ENCODE measurements at places on chromosomes 11 and 22.
A peak's percentile ranks its signal among the peaks of the same experiment; 100 is the strongest.

GRCh38 chr11:21072558-21072957 is 403.2 kb downstream of the NELL1 start:
- DNase-seq, result no peak

DNA sequence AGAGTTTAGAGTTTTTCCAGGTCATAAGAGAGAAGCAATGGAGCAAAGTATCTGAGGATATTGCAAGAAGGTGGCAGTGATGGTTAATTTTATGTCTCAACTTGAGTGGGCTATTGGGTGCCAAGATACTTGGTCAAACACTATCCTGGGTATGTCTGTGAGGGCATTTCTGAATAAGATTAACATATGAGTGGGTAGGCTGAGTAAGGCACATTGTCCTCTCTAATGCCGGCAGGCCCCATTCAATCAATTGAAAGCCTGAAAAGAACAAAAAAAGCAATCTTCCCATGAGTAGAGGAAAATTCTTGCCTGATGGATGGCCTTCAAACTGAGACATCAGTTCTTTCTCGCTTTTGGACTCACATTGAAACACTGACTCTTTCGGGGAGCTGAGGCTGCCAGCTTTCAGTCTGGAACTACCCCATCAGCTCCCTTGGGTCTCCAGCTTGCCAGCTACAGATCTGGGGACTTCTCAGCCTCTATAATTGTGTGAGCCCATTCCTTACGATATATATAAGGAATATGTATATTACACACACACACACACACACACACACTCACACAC is 228.8 kb downstream of the BUD13 start:
- no peak for DNase-seq

DNA sequence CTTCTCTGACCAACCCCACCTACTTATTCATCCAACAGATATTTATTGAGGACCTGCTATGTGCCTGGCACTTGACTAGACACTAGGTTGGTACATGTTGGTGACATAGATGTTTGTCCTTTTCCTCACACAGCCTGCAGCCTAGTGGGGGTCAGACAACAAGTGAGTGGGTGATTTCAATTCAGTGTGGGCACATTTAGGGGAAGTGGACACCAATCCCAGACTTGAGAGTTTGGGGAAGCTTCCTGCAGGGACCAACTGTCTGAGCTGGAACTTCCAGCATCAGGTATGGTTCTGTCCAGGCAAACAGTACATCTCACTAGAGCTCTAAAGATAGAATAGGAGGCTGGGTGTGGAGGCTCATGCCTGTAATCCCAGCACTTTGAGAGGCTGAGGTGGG is 5.8 kb upstream of the BCL9L start:
- DNase-seq, result no peak

DNA sequence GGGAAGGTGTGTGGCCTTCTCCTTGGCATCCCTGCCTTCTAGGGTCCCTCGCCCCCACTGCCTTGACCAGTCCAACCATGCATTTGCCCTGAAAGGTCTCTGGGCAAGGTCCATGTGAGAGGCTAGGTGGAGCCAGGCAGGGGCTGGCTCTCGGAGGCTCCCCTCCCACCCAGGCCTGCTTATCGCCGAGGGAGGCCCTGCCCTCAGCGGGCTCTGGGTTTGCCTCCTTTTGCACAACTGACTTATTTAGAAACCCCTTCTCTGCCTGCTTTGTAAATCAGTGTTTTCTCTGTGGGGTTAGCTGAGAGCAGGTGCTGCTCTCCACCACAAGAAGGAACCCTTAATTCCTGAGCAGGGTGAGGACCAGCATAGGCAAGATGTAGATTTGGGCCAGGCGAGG is 47.7 kb downstream of the CD82 start:
- no peak for DNase-seq

DNA sequence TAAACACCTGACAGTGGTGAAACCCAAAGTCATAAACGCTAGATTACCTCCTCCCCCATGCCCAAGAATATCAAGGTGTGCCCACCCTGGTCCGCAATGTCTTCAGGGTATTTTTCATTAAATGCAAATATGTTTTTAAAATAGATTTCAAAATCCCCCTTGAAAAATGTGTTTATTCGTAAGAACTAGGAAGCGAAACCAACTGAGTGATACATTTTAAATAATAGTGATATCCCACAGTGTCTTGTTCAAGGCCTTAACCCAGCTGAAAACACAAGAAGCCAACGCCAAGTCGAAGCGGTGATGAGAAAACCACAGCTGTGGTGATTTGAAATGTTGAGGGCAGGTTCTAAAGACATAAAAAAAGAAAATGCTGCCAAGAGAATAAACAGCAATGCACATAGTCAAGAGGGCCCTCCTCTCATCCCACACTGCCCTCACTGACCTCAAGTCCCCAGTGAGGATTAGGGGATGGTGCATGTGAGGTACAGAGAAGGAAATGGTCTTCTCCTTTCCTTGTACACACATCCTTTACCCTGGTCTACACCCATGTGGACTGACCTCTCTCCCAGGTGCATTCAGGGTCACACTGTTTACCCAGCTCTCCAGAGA is 25.5 kb downstream of the KCNJ1 start:
- no peak for DNase-seq

DNA sequence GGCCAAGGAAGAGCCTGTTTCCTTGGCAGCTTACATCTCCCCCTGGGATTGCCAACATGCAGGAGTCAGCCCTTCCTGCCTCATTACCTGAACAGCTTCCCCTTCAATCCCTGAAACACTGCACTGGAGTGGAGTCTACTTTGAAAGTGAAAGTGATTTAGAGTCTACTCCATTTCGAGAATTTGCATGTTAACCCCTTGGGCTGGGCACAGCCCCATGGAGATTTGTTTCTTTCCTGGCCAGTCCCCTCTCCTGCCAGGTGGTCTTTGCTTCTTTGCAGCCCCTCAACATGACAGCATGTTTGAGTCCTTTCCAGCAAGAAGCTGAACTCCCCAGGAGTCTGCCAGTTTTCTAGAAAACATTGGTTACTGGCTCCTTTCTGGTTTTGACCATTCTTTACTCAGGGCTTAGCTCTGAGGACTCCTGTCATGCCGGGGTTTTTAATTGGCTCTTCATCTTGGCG is 59.9 kb downstream of the TRAF6 start:
- DNase-seq, result no peak

GRCh38 chr11:13561860-13562259 is 66.1 kb upstream of the PTH start:
- DNase-seq, result no peak

DNA sequence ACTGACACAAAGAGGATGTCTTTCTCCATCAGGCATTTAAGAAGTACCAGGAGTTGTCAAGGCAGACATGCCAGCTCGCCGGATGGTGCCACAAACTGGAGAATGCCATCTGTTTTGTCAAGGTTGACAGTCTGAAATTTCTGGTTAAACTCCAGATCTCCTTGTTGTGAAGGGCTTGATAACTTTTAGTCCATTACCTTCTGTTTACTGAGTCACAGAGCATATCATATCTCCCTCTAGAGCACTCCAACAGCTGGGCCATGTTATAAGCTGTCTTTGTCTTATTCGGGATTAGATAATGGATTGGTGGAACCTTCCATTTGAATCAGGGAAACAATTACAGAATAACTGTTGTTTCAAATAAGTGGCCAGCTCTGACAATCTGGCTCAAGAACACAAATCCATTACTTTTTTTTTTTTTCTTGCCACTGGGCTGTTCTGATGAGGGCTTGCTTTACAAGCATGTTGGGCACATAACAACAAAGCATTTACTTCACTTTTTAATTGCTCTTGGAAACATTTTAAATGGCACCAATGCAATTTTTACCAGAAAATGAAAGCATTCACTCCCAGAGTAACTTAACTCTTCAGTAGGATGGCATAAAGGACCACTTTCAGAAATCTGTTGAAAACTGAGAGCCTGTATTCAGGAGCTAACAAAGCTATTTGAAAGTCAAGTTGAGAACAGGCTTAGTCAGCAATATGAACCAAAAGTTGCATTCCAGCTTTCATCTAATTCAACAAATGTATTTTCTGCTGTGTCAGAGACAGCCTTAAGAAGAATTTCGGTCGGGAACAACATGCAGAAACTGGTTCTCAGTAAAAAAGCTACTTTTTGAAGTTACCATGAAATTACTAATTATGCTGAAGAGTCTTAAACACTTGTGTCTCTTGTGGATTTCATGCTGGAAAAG is 227.6 kb upstream of the PITPNB start:
- DNase-seq, result peak; percentile 51

GRCh38 chr11:57979532-57980079 is 44.1 kb upstream of the OR9Q1 start:
- DNase-seq, result no peak

GRCh38 chr11:65572356-65573051 is at the start of gene FAM89B:
Gene FAM89B (plus strand): TSS chr11:65572538. CDS start chr11:65572670, 132 bp downstream.
- peak; percentile 86 for DNase-seq

GRCh38 chr11:33952805-33953204 is 60.9 kb upstream of the LMO2 start:
- no peak for DNase-seq

DNA sequence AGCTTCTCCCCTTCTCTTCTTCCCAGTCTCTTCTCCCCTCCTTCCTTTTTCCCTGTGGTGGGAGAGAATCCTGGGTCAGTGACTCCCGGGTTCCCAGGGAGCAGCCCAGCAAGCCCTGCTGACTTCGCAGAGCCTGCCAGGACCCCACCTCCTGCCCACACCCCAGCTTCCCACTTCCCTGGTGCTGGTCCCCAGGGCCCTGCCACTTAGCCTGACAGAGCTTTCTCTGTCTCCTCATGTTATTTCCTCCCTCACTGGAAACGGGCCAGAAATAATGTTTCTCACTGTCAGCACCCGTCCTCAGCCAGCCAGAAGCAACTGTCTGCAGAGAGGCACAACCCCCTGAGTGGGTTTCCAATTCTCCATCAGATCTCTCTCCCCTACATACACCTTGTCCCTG is 27.1 kb downstream of the C11orf96 start:
- DNase-seq, result no peak

- no peak for DNase-seq
Observed at GRCh38 chr11:75078233-75078632, 18.4 kb downstream of the OR2AT4 start.

DNA sequence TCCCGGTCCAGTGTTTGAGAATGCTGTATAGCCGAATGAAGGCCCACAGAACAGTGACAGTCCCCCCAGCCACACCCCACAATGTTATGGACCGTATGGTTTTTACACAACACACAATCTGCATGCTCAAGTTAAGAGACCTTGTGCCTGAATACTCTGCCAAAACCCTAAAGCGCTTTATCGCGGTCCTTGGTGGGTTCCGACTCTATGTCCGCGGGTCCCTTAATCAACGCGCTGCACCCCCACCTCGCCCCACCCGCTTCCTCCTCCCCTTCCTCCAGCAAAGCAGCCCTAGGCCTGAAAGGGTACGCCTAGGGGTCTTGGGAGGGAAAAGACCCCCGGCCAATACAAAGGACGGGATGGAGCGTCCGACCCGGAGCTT is 442 bp downstream of the COPB1 start:
- peak; percentile 55 for DNase-seq

DNA sequence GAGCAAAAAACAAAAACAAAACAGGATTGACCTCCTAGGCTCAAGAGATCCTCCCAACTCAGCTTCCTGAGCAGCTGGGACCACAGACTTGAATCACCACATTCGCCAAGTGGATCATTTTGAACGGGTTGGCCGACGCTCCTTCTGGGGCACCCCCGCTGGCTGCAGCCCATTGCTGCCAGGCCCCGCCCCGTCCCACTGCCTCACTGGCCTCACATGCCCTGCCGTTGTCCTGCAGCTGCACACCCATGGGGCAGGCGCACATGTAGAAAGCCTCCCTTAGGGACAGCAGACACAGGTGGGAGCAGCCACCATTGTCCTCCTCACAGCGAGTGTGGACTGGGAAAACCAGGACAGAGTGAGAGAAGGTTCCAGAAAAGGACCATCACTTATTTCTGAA is 154.5 kb downstream of the CRYBB2 start:
- DNase-seq, result no peak

- DNase-seq, result no peak
Observed at GRCh38 chr11:16853266-16853665, 114.8 kb downstream of the C11orf58 start.

GRCh38 chr11:1870326-1870696 is 17.4 kb downstream of the LSP1 start:
- DNase-seq, result no peak

DNA sequence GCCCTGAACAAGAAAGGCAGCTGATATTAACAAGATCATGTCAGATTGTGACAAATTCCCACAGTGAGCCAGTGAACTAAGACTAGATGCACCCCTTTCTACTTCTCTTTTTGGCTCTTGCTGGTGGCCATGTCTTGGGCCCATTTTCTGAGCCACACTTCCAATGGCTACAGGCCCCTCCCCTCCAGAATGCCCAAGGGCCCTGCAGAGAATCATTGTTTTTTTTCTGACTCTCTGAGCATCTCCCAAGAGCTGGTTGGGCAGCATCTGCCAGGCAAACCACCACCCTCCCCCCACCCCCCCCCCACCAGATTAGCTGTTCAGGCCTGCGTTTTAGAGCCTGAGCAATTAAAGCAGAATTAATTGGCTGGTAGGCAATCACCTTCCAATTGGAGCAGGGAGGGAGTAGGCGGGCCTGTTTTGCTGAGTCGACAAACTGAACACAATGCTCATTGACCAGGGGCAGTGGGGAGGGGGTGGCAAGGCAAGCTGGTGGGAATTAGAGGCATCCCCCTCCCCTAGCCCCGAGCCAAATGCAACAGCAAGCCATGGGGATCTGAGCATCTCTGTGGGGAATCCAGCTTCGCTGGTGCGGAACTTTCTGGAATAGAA is 541.4 kb downstream of the MN1 start:
- DNase-seq, result peak; percentile 33

- DNase-seq, result peak; percentile 94
Observed at GRCh38 chr11:71927820-71928736, at the start of gene XNDC1N. Gene XNDC1N (minus strand): TSS chr11:71928594. CDS start chr11:71923353, 5,241 bp downstream.

All from NCI-H82 (cell line).